ENCODE measurements at places on chromosomes 6 and 20.

GRCh38 chr6:75550544-75551167 lies 51.0 kb upstream of the SENP6 start:
- no peak for DNase-seq

DNA sequence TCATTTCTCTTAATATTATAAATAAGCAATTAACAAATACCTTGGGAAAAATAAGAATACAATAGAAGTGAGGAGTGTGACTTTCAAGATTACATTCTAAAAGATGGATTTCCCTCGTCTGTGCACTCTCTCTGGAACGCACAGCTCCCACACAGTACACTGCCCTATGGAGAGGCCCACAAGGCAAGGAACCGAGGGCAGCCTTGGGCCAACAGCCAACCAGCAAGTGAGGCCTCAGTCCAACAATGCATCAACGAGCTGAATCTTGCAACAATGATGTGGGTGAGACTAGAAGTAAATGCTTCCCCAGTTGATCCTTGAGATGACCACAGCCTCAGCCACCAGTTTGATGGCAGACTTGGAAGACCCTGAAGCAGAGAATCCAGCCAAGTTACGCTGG lies 34.5 kb upstream of the AVP start:
- DNase-seq = no peak

GRCh38 chr6:126252154-126252553 lies 87.8 kb upstream of the CENPW start:
- no peak for DNase-seq

- DNase-seq = no peak
These were observed 139.6 kb downstream of the MYLK4 start for GRCh38 chr6:2611092-2611491.

- no peak for DNase-seq
These were observed 8.6 kb upstream of the ADAM33 start for GRCh38 chr20:3690413-3690812.

- no peak for DNase-seq
These were observed 152.3 kb downstream of the ZMYND8 start for GRCh38 chr20:47204008-47204849.

Data from NCI-H1092 treated with DMSO at 0.1 percent for 48 hours (cell line).